Muscle of back (tissue), 13 donors: ENCODE measurements at places on chromosomes 5 and 9. TPM values are rescaled to one million over a fixed set of nuclear protein-coding genes. Genes with fewer than 3 reads are reported as not detected.
A peak's percentile ranks its signal among the peaks of the same experiment; 100 is the strongest.

CCDC192 gene
- 0.50 TPM for polyA plus RNA-seq

AFAP1L1 gene
- 87.5 TPM for polyA plus RNA-seq

TLR4 gene
- 7.0 TPM for polyA plus RNA-seq

DCTN4 gene
- 45.3 TPM for polyA plus RNA-seq

PFN3 gene
- polyA plus RNA-seq: not detected

C5 gene
- 5.6 TPM for polyA plus RNA-seq

IFNA21 gene
- not detected for polyA plus RNA-seq

GRCh38 chr9:132007371-132008025, 72.2 kb downstream of the MED27 start:
- no peak for DNase-seq

- DNase-seq: peak; percentile 84
These were observed 475 bp upstream of the GOLM1 start for GRCh38 chr9:86099701-86100364.

DNA sequence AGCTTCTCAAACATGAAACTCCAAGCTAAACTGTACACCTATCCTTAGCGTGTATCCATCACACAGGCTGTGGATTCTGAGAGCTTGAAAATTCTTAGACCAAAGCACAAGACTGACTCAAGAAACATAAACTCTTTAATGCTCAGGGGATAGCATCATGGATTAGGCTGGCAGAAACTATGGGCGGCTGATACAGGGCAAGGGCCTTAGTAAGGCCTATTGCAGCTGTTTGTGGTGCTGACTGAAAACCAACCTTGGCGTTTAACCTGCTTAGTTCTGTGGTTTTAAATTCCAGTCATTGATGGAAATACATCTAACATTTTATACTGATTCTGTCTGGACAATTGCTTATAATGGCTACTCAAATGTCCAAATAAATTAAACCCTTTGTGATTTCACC, 183.7 kb downstream of the TLR4 start:
- no peak for DNase-seq

GRCh38 chr9:14205463-14205862, 108.5 kb downstream of the NFIB start:
- no peak for DNase-seq

GRCh38 chr9:3177936-3178335, 334.0 kb upstream of the PUM3 start:
- peak; percentile 8 for DNase-seq

GRCh38 chr5:151589878-151590570, 1.1 kb downstream of the FAT2 start:
- no peak for DNase-seq

GRCh38 chr5:39224196-39224761, 4.9 kb upstream of the FYB1 start:
- DNase-seq: no peak

DNA sequence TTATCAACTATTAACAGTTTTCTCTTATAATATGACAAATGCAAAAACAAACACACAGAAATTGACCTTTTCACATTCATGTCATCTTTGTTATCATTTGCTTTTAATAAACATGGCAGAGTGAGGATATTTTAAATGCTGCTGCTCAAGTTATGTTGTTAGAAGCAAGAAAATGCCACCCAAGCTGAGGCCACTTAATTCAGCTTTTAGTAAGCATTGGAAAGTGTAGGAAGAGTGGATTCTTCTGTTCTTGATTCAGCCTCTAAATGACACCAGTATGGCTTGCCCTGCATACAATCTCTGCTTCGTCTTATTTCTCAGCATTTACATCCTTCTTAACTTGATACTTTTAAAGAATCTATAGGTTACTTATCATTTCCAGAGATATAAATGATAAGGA, 420.4 kb upstream of the POU5F2 start:
- no peak for DNase-seq

DNA sequence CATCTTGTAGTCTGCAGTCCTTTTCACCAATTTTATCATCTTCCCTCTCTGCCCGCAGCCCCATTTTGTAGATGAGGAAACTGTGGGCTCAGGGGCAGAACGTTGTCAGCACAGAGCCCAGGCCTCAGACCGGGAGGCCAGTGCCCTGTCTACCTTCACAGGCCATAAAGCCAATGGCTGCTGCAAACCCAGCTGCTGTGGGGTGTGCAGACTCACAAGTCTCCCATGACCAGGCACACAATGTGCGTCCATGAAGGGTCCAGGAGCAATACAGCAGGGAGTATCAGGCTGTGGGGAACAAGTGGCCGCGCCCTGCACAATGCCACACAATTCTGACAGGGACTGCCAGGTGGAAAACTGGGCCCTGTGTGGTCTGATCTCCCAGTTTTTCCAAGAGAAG, 71.0 kb downstream of the COL23A1 start:
- DNase-seq: no peak

DNA sequence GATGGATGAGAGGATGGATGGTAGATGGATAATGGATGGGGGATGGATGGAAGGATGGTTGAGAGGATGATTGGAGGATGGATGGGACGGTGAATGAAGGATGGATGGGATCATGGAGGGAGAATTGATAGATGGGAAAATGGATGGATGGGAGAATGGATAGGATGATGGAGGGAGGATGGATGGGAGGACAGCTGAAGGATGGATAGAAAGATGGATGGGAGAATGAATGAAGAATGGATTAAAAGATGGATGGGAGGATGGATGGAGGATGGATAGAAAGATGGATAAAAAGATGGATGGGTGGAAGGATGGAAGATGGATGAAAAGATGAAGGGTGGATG, 218.3 kb upstream of the IER5L start:
- no peak for DNase-seq
